ENCODE measurements at places on chromosomes 7 and 10.

- DNase-seq, result no peak
These were observed 144.6 kb upstream of the TBX20 start for GRCh38 chr7:35398518-35398917.

DNA sequence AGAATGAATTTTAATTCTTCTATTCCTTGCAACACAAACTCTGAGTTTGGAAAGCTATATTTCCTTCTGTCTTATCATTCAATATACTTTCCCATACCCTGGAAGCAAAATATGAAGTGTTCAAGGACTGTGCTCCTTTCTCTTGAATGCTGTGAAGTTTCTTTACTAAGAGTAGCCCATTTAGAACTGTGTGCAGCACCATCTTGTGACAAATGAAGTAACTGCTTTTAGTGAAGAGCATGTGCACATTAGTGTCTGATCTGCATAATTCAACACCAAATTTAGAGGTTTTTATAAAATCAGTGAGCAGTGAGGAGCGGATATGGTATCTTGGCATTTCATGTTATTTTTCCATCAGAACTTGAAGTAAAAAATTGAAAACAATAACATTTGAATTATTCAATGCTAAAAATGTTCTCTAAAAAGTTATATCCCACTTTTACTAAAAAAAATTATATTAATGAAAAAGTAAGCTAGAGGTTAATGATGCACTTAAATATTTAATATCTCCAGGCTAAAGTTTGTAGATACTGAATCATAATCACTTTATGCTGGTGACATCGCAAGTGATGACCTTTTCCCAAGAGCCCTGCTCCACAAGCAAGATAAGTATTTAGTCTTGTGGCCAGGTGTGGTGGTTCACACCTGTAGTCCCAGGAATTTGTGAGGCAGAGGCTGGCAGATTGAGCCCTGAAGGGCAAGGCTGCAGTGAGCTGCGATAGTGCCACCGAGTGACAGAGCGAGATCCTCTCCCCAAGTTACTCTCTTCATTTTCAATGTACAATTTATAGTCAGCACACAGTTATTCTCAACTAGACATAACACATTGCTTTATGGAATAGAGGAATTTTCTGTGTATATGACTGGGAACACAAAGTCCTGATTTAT is 108.8 kb upstream of the PCLO start:
- DNase-seq, result no peak

GRCh38 chr10:91901784-91902677 is 7.3 kb downstream of the FGFBP3 start:
- peak; percentile 30 for DNase-seq

DNA sequence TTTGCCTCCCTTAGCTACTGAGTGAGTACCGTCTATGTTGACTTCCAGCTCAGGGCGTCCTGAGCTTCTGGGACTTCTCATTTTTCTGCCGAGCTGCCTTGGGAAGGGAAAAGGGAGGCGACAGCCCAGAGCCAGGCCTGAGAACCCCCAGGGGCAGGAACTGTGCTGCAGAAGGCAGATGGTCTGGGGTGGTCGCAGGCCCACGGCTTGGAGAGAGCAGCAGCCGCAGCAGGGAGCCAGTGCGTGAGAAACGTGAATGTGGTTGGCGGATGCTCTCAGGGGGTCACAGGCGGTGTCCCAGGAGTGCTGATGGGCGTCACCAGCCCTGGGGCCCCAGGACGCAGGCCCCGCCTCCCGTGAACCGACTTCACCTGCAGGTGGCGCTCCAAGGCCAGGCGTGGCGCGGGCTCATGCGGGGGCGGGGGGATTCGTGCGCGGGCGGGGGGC is 9.2 kb upstream of the PWWP2B start:
- peak; percentile 78 for DNase-seq

- no peak for DNase-seq
These were observed 18.9 kb downstream of the SGMS1 start for GRCh38 chr10:50604809-50605208.

DNA sequence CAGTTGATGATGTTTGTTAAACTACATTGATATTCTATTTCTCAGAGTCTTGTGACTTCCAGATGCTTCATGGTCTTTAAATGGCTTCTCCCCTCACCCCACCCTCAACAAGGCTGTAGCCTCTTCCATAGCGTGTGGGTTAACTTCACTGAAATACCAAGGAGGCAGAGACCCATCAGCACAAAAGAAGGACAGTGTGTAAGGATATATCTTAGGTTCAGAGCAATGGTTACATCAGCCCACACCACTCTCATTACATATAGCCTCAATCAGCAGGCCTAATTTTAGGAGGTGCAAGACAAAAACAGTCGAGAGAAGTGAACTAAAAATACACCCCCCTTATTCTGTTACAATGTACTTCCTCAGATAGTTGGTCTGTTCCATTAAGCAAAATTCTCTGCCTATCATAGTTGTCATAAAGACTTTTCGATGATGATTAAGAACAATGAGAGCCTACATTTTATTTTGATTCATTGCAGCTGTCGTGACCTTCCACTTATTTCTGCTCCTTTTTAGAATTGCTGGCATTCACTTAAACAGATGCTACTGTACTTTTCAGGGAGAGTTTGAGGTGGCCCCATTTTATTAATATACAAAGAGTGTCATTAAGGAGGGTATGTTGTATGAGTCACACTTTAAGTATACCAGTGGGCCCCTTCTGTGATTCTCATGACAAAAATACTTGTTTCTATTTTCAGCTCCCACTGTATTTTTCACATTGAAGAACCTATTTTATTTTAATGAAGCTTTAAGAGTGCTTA is 52.1 kb downstream of the WIPF3 start:
- no peak for DNase-seq

- DNase-seq, result no peak
These were observed 383.4 kb upstream of the ADARB2 start for GRCh38 chr10:2120746-2121145.

GRCh38 chr10:132984801-132985545 is 42.6 kb upstream of the CFAP46 start:
- no peak for DNase-seq

DNA sequence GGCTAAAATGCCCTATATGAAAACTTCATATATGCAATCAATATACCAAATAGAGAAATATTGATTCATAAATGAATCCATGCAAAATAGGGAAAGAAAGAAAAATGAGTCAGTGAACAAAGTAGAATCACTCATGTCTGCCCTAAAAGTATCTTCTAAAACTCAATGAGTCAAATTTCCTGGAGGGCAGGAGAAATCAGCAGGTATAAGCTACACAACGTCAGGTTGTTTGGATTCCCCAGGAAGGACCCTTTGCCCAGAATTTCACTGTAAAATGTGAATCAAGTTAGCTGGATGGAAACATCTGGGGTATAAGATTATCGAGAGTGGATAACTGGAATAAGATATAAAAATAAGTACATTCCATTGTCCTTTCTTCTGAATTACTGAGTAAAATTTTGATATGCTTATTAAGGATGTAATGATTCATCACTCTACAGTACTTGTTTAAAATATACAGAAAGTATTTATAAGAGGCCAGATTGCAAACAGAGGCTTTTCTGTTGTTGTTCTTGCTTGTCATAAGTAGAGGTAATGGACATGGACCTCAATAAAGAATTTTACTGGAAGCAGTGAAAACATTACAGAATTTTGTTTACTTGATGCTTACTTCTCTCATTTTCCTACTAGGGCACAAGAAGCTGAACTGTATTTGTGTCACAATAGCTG is 99.0 kb downstream of the AGMO start:
- DNase-seq, result no peak

GRCh38 chr10:100661520-100661919 is 83.9 kb upstream of the PAX2 start:
- no peak for DNase-seq

- DNase-seq, result no peak
These were observed 34.2 kb downstream of the GPER1 start for GRCh38 chr7:1121886-1122831.

DNA sequence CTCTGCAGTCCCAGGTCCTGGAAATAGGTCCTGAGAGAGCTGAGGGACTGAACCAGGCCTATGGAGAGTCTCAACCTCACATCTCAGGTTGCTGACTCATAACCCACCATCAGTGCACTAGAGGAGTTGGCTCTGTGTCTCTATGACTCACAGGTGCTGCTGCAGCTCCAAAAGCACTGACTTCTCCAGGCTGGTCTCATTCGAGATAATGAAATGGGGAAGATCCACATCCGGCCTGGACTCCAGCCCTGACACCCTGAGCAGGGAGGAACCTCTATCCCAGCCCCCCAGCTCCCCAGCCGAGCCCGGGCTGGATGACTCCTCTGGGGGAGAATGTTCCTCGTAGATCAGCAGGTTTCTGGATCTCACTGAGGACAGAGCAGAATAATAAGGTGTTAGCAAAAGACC is 35.5 kb upstream of the DGKI start:
- no peak for DNase-seq

DNA sequence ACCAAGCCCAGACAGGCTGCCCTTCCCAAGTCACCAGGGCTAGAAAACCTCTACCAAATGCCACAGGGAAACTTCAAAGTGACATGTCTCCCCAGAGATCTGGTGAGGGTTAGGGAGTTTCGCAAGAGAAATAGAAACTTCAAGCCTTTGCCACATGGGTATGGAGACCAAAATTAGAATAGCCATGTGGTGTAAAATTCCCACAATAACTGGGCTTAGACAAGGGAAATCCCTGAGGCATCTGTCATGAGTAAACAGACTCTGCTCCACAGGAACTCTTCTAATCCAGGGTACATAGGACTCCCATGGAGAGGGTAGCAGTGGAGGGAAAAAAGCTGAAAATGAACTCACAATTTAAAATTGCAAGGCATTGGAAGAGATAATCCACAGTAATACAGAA is 14.3 kb downstream of the ADAM12 start:
- no peak for DNase-seq

DNA sequence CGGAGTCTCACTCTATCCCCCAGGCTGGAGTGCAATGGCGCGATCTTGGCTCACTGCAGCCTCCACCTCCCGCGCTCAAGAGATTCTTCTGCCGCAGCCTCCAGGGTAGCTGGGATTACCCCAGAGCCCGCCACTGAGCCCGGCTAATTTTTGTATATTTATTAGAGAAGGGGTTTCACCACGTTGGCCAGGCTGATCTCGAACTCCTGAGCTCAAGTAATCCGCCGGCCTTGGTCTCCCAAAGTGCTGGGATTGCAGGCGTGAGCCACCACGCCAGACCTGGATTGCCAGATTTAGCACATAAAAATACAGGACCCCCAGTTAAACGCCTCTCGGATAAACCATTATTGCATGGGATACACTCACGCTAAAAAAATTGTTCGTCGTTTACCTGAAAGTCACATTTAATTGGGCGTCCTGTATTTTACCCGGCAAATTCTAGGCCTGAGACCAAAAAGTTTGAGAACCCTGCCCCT is 375 bp upstream of the GATAD1 start:
- no peak for DNase-seq

DNA sequence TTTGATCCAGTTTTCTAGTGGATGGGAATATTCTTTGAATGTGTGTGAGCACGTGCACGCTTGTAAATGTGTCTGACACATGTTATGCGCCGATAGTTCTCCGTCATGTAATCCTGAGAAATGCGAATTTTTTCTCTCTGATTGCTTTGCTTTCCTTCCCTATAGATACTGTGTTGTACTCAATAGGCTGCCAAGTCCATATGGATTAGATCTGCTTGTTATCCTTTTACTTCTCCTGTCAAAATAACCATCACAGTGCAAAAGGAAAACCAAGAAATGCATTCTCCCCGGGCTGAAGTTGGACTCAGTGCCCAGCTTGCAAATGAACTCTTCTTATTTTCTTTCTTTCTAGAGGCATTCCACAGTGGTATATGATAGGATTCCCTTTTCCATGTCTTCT is 131.9 kb downstream of the KIAA1217 start:
- no peak for DNase-seq

DNA sequence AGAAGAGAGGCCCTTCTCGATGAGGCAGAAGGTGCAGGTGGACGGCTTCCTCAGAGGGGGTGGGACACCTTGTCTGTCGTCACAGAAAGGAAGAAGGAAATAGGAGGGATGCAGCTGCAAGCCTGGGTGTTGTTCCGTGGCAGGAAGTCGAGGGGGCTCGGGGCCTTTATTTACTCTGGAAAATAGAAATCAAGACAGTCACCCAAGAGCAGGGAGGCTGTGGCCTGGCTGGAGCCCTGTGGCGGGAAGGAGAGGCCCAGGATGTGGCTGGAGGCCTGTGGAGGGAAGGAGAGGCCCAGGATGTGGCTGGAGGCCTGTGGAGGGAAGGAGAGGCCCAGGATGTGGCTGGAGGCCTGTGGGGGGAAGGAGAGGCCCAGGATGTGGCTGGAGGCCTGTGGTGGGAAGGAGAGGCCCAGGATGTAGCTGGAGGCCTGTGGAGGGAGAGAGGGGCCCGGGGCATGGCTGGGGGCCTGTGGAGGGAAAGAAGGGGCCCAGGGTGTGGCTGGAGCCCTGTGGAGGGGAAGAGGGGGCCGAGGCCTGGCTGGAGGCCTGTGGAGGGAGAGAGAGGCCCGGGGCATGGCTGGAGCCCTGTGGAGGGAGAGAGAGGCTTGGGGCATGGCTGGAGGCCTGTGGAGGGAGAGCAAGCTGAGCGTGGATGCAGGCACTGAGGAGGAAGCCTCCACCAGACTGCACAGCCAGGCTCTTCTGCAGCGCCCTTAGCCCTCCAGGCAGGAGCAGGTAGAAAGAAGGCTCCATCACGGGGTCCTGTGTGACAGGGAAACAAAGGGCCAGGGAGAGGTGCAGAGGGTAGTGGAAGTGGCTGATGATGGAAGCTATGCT is 97.3 kb upstream of the SFMBT2 start:
- no peak for DNase-seq

GRCh38 chr10:72695496-72695895 is 3.6 kb downstream of the MCU start:
- no peak for DNase-seq

DNA sequence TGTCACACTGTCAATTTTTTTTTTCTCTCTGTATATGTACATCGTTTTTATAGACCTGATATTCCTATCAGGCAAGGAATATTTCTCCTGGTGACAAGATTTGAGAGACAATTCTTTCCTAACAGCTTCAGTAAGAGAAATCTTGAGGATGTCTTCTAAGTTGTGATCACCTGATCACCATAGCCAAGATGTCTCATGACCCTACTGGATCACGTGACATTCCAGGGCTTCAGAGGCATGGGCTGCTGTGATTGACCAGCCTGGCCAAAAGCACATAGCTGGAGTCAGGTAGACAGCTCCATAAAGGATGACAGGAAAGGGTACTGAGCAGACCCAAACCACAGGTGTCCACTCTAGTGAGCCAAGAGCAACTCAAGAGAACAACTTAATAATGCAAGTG is 444.9 kb downstream of the SORCS3 start:
- DNase-seq, result no peak

DNA sequence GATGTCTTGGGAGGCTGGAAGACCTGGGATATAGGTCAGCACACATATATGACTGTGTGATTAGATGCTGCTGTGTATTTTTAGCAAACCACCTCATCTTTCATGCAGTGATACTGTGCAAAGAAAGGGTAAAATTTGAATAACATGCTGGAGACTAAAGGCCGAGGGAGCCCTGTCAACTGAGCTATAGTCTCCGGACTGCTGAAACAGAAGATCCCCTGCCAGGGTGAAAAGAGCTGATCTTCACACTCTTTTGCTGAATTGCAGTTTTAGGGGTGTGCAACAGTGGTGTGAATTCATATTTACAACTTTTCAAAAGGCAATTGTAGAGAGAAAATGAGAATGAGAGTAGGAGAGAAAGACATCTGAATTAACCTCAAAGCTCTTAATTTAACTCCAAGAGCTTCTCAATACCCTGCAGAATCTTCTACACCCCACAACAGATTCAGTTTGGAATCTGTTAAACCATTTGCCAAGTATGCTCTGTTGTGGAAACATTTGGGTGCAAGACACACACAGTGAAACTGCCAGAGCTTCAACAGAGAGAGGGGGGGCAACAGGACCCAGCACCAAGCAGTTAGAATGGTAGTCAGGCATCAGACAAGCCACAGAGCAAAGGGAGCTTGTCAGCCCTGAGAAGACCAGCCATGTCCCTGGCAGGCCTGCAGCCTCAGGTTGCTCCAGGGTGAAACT is 190.1 kb upstream of the STK17A start:
- no peak for DNase-seq

GRCh38 chr10:52951824-52952223 is 179.2 kb upstream of the MBL2 start:
- no peak for DNase-seq

Data from effector CD4-positive, alpha-beta T cell (primary cell).